Mucosa of descending colon (tissue), 3 donors: ENCODE measurements at places on chromosomes 11 and 22. TPM values are rescaled to one million over a fixed set of nuclear protein-coding genes. Genes with fewer than 3 reads are reported as not detected.

Gene OR5AK2
- total RNA-seq, result not detected

Gene ARHGAP20
- total RNA-seq, result 1.6 TPM

Gene PRR33
- not detected for total RNA-seq

Gene CPSF7
- total RNA-seq, result 69.6 TPM
